ENCODE measurements at places on chromosomes 1 and 21.

DNA sequence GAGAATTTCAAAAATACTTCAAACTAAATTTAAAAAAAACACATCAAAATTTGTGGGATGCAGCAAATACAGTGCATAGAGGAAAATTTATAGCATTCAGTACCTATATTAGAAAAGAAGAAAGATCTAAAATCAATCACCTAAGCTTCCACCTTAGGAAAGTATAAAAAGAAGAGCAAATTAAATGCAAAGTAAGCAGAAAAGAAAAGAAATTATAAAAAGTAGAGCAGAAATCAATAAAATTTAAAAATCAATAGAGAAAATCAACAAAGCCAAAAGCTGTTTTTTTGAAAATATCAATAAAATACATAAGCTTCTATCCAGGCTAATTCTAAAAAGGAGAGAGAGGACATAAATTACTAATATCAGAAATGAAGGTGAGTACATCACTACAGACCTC lies 255.4 kb downstream of the KCNH1 start:
- no peaks in the 10 kb centered on the region for H3K27me3 ChIP-seq
- DNase-seq = no peak
- H3K4me1 ChIP-seq = peaks cover 5% of the 10 kb centered on the region
- H3K27ac ChIP-seq = no peak overlapping the region

GRCh38 chr1:96409689-96410088 lies 311.9 kb upstream of the PTBP2 start:
- H3K27ac ChIP-seq = no peak overlapping the region
- no peaks in the 10 kb centered on the region for H3K36me3 ChIP-seq
- H3K4me1 ChIP-seq = no peaks in the 10 kb centered on the region
- H3K27me3 ChIP-seq = no peaks in the 10 kb centered on the region

- H3K36me3 ChIP-seq = no peaks in the 10 kb centered on the region
- no peak overlapping the region for H3K27ac ChIP-seq
- DNase-seq = no peak
Measured at GRCh38 chr1:170687621-170688020, 23.7 kb downstream of the PRRX1 start.

DNA sequence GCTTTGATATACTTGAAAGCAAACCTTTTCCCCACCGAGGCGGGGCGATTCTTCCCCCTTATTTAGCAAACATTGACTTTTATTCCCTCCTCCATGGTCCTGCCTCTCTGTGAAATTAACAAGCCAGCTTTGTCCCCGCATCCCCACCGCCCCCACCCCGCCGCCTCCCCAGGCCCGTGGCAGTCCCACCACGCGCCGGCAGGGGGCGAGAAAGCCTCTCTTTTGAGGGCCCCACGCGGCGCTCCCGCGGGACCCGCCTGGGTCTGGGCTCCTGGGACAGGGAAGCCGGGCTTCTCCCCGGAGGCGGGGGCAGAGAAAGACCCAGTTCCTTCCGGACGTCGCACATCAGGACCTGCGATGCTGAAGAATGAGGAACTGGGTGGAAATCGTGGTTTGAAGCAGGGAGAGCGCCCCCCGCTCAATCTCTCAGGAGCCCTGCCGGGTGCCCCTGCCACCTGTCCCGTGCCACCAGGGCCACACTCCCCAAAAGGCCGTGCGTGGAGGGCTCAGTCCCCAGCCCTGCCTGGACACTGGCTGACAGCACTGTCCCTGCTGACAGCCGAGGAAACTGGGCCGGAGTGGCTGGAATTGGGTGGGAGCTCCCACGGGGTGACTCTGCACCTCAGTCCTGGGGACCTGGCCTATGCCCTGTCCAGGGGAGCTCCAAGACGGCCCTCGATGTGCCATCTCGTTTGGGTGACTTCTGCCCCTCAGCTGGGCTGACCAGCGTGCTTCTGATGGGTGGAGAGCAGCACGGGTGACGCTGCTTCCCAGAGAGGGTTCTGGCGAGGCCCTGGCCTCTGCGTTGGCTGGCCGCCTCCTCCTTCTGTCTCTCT lies 8.6 kb upstream of the ACTRT2 start:
- peaks cover 3% of the 10 kb centered on the region for H3K4me1 ChIP-seq
- DNase-seq = peak; percentile 70
- peaks cover 5% of the 10 kb centered on the region for H3K36me3 ChIP-seq
- peaks cover 13% of the 10 kb centered on the region for H3K27me3 ChIP-seq

GRCh38 chr21:41130883-41131282 lies 37.1 kb upstream of the BACE2 start:
- H3K4me1 ChIP-seq = no peaks in the 10 kb centered on the region
- H3K27me3 ChIP-seq = peaks cover 14% of the 10 kb centered on the region
- DNase-seq = no peak
- no peak overlapping the region for H3K27ac ChIP-seq

DNA sequence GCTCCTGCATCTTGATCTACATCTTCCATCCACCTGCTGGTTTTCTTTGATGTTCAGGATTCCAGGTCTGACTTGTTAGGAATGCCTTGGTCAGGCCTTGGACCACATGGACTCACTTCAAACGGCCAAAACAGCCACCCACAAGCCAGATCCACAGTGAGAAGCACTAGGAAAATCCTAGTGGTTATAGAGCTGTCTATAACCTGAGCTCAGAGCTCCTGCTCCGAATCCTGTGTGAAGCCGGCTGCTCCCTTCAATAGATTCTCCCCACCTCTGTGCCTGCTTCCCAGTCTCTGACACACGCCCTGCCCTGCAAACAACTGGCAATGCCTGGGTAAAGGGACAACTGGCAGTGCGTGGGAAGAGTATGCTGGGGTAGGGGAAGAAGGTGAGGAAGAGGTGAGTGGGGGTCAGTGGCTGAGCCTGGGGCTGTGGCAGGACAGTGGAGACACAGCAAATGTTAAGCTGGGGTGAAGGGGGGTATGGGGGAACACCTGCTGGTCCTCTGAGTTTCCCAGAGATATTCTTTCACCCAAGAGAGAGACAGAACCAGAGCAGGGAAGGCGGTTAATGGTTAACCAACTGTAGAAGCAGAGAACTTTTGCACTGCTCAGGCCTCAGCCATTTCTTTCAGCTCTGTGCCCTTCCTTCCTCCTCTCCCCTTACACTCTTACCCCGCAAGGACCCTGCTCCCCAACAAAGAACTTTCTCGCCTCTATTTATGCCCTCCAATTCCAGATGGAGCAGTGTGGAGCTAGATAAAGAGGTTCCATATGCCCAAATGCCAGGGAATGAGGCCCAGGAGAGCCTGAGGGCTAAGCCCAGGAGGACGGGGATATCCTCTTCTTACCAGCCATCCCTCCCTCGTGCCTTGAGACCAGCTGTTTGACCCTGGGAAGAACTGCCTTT lies 4.5 kb downstream of the PLXNA2 start:
- peaks cover 21% of the 10 kb centered on the region for H3K4me1 ChIP-seq
- H3K4me3 ChIP-seq = no peak overlapping the region
- no peak overlapping the region for H3K27ac ChIP-seq
- H3K27me3 ChIP-seq = peaks cover 51% of the 10 kb centered on the region

- H3K4me3 ChIP-seq = no peak overlapping the region
- H3K27me3 ChIP-seq = no peaks in the 10 kb centered on the region
- H3K4me1 ChIP-seq = no peaks in the 10 kb centered on the region
- no peak overlapping the region for H3K27ac ChIP-seq
- DNase-seq = no peak
Measured at GRCh38 chr1:202034683-202035462, 24.5 kb downstream of the ELF3 start.

- H3K4me3 ChIP-seq = no peak overlapping the region
- H3K4me1 ChIP-seq = peaks cover 5% of the 10 kb centered on the region
- no peak overlapping the region for H3K27ac ChIP-seq
Measured at GRCh38 chr1:115275216-115275615, 62.8 kb downstream of the NGF start.

DNA sequence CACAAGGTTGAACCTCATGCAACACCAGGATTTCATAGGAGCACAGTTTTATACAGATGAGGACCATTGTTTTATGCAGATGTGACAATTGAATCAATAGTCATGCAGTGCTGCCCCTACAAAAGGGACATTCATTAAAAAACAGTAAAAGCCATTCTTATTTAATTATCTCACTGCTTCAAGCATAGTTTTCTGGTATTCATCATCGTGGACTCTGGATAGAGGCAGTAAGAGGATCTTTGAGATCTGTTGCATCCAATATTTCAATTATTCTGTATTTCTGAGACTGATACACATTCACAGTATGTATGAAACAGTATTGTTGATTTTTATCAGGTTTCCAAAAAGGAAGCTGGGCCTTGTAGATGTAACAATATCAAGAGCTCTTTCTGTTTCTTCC lies 237.6 kb downstream of the RYR2 start:
- no peaks in the 10 kb centered on the region for H3K4me1 ChIP-seq
- no peak overlapping the region for H3K4me3 ChIP-seq
- no peak for DNase-seq
- no peaks in the 10 kb centered on the region for H3K36me3 ChIP-seq

Data from activated naive CD8-positive, alpha-beta T cell treated with anti-CD3 and anti-CD28 coated beads, Interleukin-2, amount 50 U/mL, for 24 hours (primary cell).